ENCODE measurements at places on chromosomes 1 and 21.

DNA sequence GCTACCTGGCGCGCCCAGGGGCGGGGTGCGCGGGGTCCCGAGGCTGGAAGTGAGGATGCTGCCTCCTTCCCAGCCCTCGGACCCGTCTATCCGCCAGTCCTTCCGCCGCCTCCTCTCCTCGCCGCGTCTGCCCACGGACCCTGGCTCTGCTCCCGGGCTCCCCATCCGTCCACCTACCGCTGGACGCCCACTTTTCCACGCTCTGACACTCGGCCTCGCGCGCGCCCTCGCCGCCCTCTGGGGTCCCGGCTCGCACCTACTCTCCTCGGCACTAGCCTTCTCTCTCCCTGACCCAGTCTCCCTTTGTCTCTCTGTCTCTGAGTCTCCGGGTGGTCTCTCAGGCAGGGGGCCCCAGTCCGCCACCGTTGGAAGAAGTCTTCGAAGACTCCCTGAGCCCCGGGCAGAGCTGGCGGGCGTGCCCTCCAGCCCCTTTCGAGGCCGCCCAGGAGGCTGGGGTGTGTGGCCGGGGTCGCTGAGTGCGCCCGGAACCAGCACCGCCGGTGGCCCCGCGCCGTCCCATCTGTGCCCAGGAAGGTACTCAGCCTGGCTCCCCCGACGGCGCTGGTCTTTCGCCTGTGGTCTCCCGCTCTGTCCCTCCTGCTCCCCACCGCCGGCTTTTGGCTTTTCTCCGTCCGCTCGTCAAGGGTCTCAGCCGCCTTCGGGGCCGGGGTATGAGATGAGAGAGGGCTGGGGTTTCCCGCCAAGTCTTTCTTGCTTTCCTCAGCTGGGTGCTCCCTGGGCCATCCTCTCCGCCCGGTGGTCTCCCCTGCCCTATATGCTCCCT, 610 bp downstream of the DRAXIN start:
- DNase-seq = no peak

DNA sequence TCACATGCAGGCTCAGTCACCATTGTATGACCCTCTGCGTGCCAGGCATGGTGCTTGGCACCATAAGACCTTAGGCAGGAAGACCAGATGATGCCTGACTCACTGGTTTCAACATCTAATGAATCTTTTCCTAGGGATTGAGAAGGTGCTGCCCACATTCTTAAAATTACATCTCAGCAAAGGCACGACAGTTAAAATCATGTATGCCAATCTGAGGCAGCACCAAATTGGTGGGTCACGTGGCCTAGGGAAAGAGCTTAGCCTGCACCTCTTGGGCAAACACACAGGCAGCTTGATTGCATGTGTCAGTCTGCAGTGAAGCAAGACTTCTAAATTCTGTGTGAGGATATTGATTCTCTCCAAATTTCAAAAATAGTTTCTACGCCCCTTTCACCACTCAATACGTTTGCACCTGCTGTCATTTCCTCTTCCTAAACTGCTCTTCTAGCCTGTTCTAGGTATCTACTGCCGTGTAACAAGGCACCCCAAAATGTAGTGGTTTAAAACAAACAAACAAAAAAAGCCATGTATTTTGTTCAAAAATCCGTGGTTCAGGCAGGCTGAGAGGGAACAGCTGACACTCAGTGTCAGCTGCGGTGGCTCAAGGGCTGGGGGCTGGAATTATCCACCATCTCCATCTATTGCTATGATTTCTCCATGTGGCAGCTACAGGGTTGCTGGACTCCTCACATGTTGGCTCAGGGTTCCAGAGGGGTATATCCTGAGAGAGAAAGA, 160.2 kb upstream of the FGGY start:
- no peak for DNase-seq

GRCh38 chr1:162876751-162877150, 15.8 kb upstream of the CCDC190 start:
- DNase-seq = no peak

GRCh38 chr1:52216907-52217458, 75.1 kb downstream of the ZFYVE9 start:
- no peak for DNase-seq

GRCh38 chr1:188877668-188878067, 1600.0 kb downstream of the BRINP3 start:
- no peak for DNase-seq

DNA sequence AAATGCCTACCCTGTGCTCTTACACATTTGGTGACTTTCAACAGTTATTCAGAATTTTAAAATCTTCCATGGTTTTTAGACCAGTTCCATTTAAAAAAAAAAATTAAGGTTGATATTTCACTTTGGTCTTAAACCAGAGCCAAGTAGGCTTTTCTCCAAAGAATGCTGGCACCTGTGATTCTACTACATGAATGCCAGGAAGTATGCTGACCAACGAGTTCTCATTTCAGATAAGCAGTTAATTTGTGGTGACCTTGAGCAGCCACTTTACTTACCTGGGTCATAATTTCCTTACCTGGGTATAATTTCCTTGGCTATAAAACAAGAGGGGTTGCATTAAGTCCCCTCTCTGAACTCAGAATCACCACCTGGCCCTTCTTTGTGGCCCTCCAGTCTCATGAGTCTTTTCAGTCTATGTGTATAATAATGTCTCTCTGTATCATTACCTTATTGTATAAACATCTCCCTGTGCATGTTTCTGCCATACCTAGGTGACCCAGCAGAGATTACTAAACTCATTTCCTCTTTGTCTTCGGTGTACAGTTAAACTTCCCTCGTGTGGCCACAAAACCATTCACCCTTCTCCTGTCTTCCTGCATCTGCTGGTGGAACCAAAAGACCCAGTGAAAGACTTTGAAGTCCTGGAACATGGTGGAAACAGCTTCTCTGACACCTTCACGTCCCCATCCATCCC, 139.1 kb upstream of the DPT start:
- DNase-seq = no peak

- no peak for DNase-seq
Measured at GRCh38 chr1:8969937-8970336, 24.3 kb downstream of the CA6 start.

- no peak for DNase-seq
Measured at GRCh38 chr1:115423776-115424175, 85.7 kb upstream of the NGF start.

DNA sequence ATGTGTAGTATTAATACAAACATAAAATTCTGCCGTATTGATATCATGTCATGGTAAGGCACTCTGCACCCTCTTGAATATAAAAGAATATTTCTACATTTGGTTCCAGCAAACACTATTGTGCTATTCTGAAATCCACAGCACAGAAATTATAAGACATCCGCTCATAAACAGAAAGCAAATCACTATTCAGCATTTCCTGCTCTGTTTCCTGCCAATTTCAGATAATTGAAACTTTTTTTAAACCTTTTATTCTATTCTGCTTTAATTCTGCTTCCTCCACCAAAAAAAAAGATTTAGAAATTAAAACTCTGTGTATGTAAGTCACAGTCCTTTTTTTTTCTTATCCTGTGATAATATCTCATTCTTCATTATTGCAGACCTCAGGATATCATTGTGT, 39.6 kb upstream of the PLEKHO1 start:
- no peak for DNase-seq

GRCh38 chr1:10328180-10328963, 70.5 kb upstream of the PGD start:
- DNase-seq = no peak

- no peak for DNase-seq
Measured at GRCh38 chr1:7408771-7409150, 362.3 kb upstream of the VAMP3 start.

DNA sequence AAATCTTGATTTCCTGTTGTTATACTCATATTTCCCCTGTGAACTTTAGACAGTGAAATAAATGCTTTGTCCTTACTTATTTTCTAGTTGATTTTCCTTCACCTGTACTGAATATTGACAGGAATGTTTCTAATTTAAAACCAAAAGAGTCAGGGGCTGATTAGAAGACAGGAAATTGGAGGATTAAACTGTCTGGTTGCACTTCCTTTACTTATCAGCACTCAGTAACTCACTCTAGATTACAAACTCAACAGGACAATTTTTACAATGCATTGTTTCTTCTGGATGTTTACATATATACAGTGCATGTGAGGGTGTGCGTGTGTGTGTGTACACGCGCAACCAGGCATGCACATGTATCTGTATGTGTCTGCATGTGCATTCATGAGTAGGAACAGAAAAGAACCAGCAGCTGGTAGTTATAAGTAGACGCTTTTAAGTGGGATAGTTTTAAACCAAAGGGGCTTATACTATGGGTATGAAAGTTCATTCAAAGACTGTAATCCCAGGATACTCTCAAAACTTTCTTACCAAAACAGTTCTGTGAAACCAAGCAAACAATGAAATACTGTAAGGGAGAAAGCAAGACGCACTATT, 212.0 kb upstream of the NFIA start:
- DNase-seq = no peak

DNA sequence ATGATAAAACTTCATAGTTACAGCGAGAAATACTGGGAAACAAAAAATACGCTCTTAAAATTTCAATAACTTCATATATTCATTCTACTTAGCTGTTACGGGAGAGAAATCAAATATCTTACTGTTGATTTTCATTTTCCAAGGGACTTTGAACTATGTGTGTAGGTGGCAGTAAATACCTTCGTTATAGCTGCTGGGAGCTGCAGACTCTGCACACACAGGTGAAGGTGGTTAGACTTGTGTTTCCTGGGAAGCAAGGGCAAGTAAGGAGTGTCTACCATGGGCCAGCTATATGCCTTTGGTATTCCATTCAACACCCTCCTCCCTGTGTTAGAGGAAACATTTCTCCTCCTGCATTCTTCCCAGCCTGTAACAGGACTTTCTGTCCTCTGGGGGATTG, 51.4 kb upstream of the DIRAS3 start:
- no peak for DNase-seq

Data from NCI-H2107 (cell line).